ENCODE measurements at places on chromosomes 6 and 20. TPM values are rescaled to one million over a fixed set of nuclear protein-coding genes. Genes with fewer than 3 reads are reported as not detected.

GRCh38 chr6:5896476-5897200, 110.1 kb downstream of the NRN1 start:
- DNase-seq = no peak

TMX4 gene
- total RNA-seq = 47.9 TPM

DNA sequence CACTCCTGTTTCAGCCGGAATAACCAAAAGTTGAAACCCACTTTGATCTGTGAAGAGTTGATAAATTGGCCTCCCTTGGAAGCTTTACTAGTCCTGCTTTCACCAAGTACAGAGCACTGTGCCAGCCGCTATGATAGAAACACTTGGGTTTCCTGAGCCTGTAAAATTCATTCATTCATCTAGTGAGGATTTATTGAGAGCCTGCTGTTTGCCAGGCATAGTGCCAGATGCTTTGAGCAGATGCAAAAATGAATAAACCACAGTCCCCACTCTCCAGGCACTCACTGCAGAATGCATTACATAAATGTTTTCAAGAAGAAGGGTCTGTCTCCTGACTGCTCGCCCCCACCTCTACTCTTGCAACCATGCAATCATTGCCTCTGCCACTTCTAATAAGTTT, 25.3 kb upstream of the TMEM217 start:
- no peak for DNase-seq

- DNase-seq = no peak
These were observed 99.5 kb upstream of the BHLHE23 start for GRCh38 chr20:63106108-63106764.

- DNase-seq = no peak
These were observed 900.5 kb downstream of the C6orf118 start for GRCh38 chr6:164408868-164409267.

RAE1 gene
- 60.7 TPM for total RNA-seq

GRCh38 chr20:46897328-46897880, 2.8 kb downstream of the EYA2 start:
- no peak for DNase-seq

GRCh38 chr6:45423111-45423823, 45.5 kb upstream of the SUPT3H start:
- DNase-seq = peak; percentile 40

DNA sequence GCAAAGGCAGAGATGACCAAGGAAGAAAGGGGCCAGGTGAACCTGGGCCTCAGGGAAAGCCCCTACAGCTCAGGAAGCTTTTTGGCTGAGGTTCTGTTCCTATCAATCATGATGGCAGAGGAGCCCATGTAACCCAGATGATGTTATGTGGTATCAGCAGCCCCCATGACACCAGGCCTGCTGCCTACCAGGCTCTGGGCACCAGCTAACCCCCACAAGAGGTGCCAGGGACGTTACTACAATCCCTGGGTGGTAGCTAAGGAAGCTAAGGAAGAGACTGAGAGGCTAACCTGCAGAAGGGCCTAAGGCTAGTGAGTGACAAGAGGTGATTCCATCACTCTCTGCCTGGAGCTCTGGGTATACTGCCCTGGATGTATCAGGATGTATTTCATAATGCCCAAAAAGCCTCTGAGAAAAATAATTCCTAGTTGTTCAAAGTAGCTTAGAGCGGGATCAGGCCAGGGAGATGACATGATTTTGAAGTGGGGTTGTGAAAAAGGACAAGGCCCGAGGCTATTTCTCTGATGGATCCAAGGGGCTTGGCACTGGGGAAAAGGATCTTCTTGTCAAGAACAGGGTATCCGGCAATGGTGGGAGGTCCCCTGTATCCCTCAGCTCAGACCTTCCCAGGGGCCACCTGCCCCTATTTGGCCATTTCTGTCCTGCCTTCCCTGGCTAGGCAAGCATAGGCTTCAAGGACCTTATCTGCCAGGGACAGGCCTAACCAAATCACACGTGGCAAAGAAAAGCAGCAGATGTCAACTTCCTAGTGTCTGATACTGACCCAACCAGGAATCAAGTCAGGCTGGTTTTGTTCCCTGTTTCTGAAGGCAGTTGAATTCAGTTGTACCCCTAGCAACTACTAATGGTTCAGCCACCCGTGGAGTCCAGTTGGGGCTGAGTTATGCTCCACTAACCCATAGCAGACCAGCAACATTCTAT, 41.3 kb downstream of the PANK2 start:
- no peak for DNase-seq

- no peak for DNase-seq
These were observed 10.9 kb downstream of the DUSP15 start for GRCh38 chr20:31859266-31859997.

DNA sequence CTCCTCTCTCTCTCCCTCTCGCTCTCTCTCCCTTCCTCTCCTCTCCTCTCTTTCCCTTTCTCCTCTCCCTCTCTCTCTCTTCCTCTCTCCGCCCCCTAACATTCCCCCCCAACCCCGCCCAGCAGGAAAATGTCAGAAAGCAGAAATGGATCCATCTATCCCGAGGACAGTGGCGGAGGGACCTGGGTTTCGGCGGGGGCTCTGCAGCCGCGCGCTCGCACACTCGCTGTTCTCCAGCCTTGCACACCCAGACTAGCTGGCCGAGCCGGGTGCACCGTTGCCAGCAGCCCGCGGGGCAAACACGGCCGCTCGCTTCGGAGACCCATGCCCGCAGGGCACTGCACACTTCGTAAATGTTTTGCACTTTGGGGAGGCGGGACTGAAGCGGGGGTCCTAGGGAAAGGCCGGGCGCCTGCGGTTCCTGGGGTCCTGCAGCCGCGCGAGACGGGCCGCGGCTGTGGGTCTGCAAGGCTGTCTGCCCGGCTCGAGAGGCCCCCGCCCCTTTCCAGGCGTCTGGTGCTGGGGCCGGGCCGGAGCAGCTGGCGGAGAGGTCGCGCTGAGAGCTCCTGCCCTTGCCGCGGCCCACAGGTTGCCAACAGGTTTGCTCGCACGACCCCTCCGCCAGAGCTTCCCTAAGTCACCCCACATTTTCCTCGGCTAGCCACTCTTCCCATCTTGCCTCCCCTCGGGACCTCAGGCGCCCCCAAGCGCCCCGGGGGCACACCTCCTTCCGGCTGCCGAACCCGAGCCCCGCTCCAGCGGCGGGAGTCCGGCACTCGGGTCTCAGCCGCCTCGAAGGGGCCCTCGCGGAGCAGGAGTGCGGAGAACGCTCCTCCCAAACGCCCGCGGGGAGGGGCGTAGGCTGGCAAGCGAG, 818 bp upstream of the MDGA1 start:
- DNase-seq = peak; percentile 46

SRC gene
- 2.5 TPM for total RNA-seq

DNA sequence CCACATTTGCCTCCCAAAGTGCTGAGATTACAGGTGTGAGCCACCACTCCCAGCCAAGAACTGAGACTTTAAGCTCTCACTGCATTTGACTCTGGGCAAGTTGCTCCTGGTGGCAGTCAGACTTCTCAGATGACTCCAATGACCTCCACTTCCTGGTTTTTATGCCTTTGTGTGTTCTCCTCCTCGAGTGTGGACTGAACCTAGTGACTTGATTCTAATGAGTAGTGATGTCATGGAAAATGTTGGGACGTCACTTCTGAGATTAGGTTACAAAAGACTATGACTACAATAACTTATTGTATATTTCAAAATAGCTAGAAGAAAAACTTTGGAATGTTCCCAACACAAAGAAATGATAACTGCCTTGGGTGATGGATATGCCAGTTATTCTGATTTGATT, 12.0 kb downstream of the SPINT3 start:
- DNase-seq = no peak

ACTL10 gene
- 0.28 TPM for total RNA-seq

MSH5 gene
- total RNA-seq = 13.6 TPM

F13A1 gene
- total RNA-seq = 0.38 TPM

DNA sequence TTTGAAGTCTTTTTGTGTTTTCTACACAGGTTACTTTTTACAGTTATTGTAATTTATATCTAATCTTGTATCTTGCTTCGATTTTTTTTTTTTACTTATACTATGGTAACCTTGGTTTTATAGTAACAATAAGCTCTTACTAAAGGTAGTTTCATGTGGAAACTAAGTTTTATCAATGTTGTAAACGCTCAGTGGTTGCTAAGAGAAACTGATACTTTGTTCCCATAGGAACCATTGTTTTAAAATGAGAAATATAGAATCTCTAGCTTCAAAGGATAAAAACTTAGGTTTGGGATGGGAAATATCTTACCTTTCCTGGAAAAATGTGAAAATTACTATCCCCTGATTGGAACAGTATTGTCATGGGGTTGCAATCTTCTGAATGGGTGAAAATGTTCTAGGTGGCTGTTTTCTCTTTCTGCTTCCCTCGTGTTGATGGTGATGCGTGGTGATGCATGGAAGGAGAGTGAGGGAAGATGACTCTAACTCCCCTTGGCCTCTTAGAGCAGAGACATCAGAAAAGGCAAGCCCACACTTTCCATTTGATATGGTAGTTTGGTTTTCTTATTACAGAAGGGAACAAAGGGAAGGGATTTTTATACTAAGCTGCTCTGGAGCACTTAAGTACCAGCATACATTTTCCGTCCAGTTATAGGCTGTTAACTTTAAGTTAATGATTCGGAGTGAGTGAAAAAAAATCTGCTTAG, 23.5 kb upstream of the BACH2 start:
- no peak for DNase-seq

- DNase-seq = no peak
These were observed 263.6 kb downstream of the EYA4 start for GRCh38 chr6:133504761-133505160.

GRCh38 chr20:5085380-5085779, 34.4 kb downstream of the PCNA start:
- no peak for DNase-seq

GRCh38 chr20:59537991-59538390, 66.3 kb upstream of the PHACTR3 start:
- DNase-seq = no peak

DNA sequence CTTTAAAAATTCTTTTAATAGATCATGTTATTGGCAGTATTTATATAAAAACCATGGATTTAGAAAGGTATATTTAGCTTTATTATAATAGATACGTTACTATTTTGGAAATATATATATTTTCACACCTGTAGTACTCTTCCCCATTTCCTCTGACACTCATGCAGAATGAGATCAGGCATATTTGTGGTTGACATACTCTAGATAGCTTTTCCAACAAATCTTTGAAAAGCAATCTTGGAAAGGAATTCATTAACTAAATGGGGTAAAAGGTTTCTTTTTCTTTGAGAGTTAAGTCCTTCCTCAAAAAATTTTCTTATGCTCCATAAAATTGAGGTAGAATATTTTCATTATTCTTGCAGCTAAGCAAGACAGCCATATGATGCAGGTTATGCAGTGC, 14.5 kb downstream of the ASF1A start:
- no peak for DNase-seq

DNA sequence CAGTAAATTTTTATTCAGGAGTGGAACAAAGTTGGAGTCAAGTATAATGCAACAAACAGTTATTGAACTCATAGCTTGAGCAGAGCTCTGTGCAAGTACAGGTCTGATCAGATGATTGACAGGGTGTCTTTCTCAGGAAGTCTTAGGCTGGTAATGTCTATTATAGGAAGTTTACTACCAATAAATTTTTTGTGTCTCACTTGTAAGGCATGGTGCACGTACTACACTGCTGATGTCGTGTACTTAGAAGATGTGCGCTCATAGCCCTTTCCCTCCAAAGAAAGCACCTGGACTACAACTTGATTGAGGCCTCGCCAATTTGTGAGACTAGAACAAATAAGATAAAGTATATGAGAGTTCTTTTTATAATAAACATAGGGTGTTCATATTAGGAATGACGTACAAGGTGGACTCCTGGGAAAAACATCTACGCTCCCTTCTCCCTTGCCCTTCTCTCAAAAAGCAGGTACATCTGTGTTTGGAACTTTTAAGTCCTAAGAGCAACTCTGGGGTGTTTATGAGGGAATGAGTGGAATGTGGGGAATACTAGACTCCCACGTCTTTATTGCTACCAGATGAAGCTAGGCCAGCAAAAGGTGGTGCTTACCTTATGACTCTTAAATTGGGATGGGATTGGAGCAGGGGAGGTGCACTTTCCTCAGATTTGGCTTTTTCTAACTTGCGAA, 1.5 kb downstream of the NDUFAF5 start:
- no peak for DNase-seq

GRCh38 chr20:18922251-18922650, 108.7 kb downstream of the SCP2D1 start:
- no peak for DNase-seq

DNA sequence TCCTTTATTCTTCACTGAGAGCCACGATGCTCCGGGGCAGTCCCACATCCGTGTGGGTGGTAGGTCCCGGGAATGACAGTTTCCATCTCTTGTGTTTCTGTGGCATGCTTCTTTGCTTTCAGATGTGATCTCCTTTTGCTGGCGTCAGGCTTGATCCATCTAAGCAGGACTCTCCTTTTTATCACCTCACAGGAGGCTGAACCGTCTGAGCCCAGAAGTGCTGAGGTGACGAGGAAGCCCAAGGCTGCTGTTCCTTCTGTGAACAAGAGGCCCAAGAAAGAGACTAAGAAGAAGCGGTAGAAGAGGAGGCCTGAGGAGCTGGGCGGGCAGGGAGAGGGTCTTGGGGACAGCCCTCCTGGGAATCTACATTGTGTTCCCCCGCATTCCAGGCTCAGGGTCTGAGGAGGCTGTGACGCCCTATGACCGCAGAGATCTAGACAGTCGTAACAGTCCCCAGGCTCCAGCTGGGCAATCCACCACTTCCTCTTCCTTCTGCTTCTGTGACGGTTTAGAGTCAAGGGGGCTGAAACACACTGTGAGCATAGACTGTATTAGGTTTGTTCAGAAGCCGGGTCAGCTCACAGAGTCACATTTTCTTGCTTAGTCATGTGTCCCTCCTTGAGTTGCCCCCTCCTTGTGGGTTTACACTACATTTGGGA, 26.8 kb downstream of the MANBAL start:
- DNase-seq = peak; percentile 69

DNA sequence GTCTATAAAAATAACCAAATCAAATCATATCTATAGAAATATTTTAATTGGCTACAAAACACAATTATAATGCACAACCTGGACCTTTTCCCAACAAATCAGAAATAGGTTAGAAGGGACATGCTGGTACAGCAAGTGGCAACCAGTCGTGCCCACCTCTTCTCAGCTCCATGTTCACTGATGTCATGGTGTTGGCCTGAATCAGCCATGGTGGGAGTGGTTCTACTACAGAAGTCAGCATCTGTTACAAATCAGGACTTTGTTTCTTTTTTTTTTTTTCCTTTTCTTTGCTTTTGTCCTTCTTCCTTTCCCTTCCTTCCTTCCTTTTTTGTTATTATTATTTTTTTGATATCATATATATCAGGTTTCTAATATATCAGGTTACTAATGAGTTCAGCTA, 91.2 kb downstream of the RALGAPA2 start:
- no peak for DNase-seq
